ENCODE measurements at places on chromosomes 7 and 10. TPM values are rescaled to one million over a fixed set of nuclear protein-coding genes. Genes with fewer than 3 reads are reported as not detected.

GRCh38 chr7:79434098-79434497 is 19.4 kb downstream of the MAGI2 start:
- H3K4me3 ChIP-seq = no peak overlapping the region
- H3K27me3 ChIP-seq = no peaks in the 10 kb centered on the region
- H3K27ac ChIP-seq = no peak overlapping the region
- DNase-seq = no peak

DNA sequence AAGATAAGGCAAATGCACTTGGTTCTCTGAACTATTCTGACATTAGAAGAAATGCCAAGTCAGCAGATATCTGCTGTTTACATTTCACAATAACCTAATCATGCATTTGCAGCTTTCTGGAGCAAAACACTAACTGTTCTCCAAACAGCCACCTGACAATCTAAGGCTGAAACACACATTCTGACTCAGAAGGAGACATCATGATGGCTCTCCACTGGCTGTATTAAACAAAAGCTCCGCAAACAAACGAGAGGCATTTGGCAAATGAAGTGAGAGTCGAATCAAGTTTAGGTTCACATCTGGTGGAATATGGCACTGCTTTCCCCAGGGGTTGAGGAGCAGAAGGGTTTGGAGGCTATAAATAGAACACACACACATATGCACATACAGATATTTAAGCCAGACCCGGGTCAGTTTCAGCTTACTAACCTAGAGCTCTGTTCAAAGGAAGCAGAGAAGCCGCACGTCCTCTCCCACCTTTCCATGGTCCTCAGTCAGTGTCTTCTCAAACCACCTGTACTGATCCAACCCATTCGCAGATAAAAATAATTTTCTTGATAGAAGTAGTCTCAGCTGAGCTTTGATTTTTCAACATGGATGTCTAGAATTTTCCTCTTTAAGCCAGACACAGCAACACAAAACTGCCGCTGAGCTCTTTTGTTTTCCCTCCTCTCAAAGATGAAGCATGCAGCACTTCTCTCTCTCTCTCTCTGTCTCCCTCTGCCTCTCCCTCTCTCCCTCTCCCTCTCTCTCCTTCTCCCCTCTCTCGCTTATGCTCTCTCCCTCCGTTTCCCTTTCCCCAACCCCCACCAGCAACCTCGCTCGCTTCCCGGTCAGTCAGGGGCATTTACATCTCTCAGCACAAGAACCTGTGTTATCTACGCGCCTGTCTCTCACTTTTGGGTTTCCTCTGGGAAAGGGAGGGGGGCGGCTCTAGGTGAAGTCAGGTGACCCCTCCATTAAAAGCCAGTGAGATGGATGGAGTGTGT is 682.8 kb downstream of the MAGI2 start:
- DNase-seq = no peak
- no peaks in the 10 kb centered on the region for H3K36me3 ChIP-seq
- H3K27ac ChIP-seq = no peak overlapping the region
- peaks cover 8% of the 10 kb centered on the region for H3K27me3 ChIP-seq

DNA sequence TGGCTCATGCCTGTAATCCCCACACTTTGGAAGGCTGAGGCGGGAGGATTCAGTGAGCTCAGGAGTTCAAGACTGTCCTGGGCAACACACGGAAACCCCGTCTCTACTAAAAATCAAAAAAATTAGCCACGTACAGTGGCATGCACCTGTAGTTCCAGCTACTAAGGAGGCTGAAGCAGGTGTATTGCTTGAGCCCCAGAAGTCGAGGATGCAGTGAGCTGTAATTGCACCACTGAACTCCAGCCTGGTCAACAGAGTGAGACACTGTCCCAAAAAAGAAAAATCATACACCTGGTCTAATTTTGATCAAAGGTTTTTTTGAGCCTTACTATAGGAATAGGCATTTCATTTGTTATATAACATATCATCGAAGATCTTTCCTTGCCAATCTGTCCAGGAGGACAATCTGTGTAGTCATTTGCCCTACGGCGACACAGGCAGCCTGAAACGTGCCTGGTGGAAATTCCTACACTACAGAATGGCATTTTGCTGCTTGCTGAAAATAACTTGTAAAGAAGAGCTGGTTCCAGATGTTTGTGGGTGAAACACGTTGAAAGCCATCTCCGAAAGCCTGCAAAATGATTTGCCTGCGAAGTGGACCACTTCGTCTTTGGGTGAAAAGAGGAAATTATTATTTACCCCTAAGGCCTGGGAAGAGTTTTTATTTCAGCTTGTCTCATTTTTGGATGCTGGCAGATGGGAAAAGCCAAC is 31.3 kb upstream of the GDI2 start:
- peaks cover 8% of the 10 kb centered on the region for H3K4me1 ChIP-seq
- H3K27me3 ChIP-seq = peaks cover 5% of the 10 kb centered on the region
- no peak for DNase-seq
- H3K36me3 ChIP-seq = no peaks in the 10 kb centered on the region

DNA sequence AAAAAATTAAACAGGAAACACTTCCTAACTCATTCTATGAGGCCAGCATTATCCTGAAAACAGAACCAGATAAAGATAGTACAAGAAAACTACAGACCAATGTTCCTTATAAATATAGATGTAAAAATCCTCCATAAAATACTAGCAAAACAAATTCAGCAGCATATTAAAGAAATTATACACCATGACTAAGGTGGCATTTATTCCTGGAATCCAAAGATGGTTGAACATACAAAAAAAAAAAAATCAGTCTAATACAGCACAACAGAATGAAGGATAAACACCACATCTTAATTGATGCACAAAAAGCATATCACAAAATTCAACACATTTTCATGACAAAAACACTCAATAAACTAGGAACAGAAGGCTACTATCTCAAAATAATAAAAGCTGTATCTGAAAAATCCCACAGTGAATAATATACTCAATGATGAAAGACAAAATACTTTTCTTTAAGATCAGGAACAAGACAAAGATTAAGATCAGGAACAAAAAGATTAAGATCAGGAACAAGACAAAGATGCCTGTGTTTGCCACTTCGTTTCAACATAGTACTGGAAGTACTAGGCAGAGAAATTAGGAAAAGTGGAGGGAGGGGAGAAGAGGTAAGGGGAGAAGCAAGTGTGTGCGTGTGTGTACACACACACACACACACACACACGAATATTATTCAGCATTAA is 95.6 kb downstream of the SNX13 start:
- no peaks in the 10 kb centered on the region for H3K27me3 ChIP-seq
- peaks cover 37% of the 10 kb centered on the region for H3K36me3 ChIP-seq
- peaks cover 18% of the 10 kb centered on the region for H3K4me1 ChIP-seq
- no peak overlapping the region for H3K27ac ChIP-seq

GRCh38 chr7:132932296-132933071 is 149.4 kb downstream of the CHCHD3 start:
- H3K27me3 ChIP-seq = no peaks in the 10 kb centered on the region
- no peaks in the 10 kb centered on the region for H3K4me1 ChIP-seq

The COMMD3 gene
- 59.7 TPM for total RNA-seq

The NACAD gene
- total RNA-seq = 0.16 TPM

DNA sequence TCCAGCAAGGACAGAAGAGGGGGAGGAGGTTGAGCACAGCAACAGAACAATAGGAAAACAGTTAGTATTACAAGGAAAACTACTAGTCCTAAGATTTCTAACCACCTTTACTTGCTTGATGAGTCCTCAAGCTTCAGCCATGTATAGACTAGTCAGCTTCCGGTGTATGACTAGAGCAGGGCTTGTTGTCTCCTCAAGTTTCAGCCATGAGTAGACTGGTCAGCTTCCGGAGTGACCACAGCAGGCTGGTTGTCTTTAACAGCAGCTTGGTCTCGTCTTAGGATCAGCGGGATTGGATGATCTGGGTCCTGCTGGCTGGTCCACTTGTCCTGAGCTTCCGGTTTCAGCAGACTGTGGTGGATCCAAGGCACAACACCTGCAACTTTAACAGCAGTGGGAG is 10.6 kb upstream of the ZNF239 start:
- H3K4me3 ChIP-seq = no peak overlapping the region
- H3K4me1 ChIP-seq = no peaks in the 10 kb centered on the region
- no peak overlapping the region for H3K27ac ChIP-seq
- H3K36me3 ChIP-seq = no peaks in the 10 kb centered on the region

The SFMBT2 gene
- 63.2 TPM for total RNA-seq

- H3K36me3 ChIP-seq = no peaks in the 10 kb centered on the region
- peaks cover 2% of the 10 kb centered on the region for H3K27me3 ChIP-seq
- no peak overlapping the region for H3K4me3 ChIP-seq
- DNase-seq = no peak
Observed at GRCh38 chr7:7131273-7131672, 51.1 kb upstream of the C1GALT1 start.

DNA sequence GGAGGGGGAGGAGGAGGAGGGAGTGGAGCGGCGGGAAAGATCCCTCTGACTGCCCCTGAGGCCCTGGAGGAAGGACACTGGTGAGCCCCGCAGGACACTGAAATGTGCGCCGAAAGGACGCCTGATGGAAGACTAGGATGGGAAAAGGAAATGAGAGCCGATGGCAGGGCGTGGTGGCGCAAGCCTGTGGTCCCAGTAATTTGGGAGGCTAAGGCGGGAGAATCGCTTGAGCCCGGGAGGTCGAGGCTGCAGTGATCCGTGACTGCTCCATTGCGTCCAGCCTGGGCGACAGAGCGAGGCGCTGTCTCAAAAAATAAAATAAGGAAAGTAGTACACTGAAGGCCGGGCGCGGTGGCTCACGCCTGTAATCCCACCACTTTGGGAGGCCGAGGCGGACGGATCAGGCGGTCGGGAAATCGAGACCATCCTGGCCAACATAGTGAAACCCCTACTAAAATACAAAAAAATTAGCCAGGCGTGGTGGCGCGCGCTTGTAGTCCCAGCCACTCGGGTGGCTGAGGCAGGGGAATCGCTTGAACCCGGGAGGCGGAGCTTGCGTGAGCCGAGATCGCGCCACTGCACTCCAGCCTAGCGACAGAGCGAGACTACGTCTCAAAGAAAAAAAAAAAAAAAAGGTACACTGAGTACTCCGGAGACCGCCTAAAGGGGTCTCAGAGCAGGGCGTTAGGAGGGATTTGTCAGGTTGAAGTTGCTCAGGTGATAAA is 561 bp upstream of the HNRNPF start:
- H3K27me3 ChIP-seq = no peaks in the 10 kb centered on the region
- peak overlapping the region; percentile 98 for H3K27ac ChIP-seq
- peaks cover 18% of the 10 kb centered on the region for H3K4me1 ChIP-seq
- peak overlapping the region; percentile 85 for H3K4me3 ChIP-seq
- peak; percentile 87 for DNase-seq

The POP7 gene
- 48.3 TPM for total RNA-seq

GRCh38 chr10:133375357-133376115 is 2.4 kb upstream of the ECHS1 start:
- peaks cover 4% of the 10 kb centered on the region for H3K36me3 ChIP-seq
- no peak overlapping the region for H3K27ac ChIP-seq
- H3K4me3 ChIP-seq = no peak overlapping the region
- no peak for DNase-seq

DNA sequence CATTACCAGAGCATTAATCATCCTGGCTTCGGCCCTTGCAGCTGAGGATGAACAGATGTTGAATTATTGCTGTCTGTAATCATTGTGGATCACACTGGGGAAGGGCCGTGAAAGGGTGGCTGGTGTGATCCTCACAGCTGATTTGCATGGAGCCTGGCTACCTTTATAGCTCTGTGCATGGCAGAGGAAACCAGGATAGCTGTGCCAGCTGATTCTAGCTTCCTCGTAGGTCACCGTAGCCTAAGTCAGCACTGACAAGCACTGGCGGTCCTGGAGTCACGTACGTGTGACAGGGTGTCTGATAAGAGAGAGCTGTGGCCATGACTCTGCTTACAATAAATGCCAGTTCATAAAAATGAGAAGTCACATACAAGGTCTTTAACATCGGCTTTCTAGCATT is 76.5 kb downstream of the INSYN2A start:
- H3K4me3 ChIP-seq = no peak overlapping the region
- H3K36me3 ChIP-seq = no peaks in the 10 kb centered on the region
- no peak for DNase-seq
- H3K27ac ChIP-seq = no peak overlapping the region
- no peaks in the 10 kb centered on the region for H3K4me1 ChIP-seq
- H3K27me3 ChIP-seq = no peaks in the 10 kb centered on the region

The FHIP2A gene
- 17.6 TPM for total RNA-seq

The NUTM2E gene
- 0.13 TPM for total RNA-seq

GRCh38 chr10:84269162-84269561 is 24.3 kb downstream of the RGR start:
- H3K4me3 ChIP-seq = no peak overlapping the region
- H3K36me3 ChIP-seq = no peaks in the 10 kb centered on the region
- H3K27me3 ChIP-seq = peaks cover 12% of the 10 kb centered on the region
- no peak for DNase-seq
- H3K4me1 ChIP-seq = peaks cover 22% of the 10 kb centered on the region
- no peak overlapping the region for H3K27ac ChIP-seq

GRCh38 chr7:71184609-71185008 is 52.7 kb downstream of the GALNT17 start:
- no peaks in the 10 kb centered on the region for H3K36me3 ChIP-seq
- H3K27ac ChIP-seq = no peak overlapping the region
- H3K4me1 ChIP-seq = no peaks in the 10 kb centered on the region

DNA sequence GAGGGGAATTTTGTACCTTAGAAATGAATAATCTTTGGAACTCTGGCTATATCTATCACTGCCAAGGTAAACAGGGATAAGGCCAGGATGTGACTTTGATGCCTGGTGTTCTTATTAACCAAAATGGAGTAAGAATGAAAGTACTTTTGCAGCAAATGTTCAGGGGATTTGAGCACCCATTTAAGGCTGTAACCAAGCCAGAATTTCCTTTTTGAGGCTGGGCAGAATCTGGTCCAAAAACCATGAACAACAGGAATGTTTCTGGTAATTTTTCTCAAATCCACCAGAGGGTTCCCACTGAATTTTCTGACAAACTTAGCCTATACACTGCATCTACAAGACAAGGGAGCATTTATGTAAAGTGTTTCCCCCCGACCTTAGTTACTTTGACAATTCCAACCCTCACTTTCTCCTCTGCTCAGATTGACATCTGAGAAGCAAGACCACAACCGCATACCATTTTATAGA is 120.6 kb downstream of the BAMBI start:
- peaks cover 6% of the 10 kb centered on the region for H3K27me3 ChIP-seq
- no peaks in the 10 kb centered on the region for H3K4me1 ChIP-seq
- no peak overlapping the region for H3K27ac ChIP-seq

DNA sequence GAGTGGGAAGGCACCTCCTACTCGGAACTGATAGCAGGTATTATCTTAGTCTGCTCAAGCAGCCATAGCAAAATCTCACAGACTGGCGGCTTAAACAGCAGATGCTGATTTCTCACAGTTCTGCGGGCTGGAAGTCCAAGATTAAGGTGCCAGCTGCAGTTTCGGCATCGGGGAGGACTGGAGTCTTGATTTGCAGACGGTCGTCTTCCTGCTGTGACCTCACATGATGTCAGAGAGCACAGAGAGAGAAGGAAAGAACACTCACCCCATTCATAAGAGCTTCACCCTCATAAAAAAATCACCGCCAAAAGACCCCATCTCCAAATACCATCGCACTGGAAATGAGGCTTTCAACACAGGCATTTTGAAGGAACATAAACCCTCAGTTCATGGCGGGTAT is 216.5 kb upstream of the PITRM1 start:
- no peak overlapping the region for H3K27ac ChIP-seq
- no peak for DNase-seq
- no peaks in the 10 kb centered on the region for H3K4me1 ChIP-seq
- H3K36me3 ChIP-seq = no peaks in the 10 kb centered on the region
